ENCODE measurements at places on chromosomes 16 and 17.

- DNase-seq, result no peak
Measured at GRCh38 chr17:11642655-11643054, 44.4 kb downstream of the DNAH9 start.

- DNase-seq, result no peak
Measured at GRCh38 chr17:57539529-57540301, 205.4 kb downstream of the CCDC182 start.

DNA sequence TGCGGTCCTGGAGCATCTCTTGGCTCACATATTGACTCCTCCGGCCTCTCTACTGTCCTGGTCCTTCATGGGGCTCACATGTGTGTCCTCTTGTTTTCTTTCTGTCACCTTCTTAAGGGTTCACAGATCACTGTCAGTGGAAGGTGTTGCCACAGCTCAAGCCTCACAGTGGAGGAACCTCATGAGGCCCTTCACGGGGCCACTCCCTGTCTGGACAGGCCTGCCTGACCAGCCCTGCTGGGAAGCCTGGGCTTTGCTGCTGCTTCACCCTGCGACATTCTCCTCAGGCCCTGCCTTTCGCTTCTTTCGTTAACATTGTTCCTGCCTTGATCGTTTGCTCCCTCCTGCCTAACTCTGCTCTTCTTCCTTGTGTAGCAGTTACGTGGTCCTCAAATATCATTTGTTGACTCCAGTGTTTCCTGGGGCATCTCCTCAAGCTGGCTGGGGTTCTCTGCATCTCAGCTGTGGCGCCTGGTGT is 55.9 kb downstream of the WDR45B start:
- no peak for DNase-seq

DNA sequence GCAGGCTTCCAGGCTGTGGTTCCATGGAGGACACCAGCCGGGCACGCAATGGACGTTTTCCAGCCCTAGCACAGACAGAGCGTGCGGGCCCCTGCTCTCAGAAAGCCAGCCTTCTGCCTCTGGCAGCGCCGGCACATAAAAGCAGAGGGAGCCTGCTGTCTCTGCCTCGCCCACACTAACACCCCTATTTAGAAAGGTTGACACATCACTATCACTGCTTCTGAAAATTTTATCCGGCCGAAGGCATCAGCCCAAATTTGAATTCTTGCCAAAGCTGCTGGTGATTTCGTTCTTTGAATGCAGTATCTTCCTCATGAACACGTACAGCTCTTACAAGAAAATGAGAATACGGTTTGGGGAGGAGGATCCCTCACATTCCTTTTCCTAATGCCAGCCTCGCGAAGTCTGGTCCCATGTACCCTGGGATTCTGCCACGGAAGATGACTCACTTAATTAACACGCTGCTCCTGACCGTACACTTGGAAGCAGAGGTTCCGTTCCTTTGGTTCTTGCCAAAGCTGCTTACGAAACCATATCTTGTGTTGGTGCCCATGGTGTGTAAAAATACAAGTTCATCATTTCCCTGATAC is 1.3 kb upstream of the RAB11FIP3 start:
- DNase-seq, result no peak

GRCh38 chr16:53784291-53784690 is 80.3 kb downstream of the FTO start:
- no peak for DNase-seq

GRCh38 chr17:78731904-78732303 is 50.2 kb downstream of the CYTH1 start:
- no peak for DNase-seq

GRCh38 chr16:4988647-4989046 is 30.5 kb downstream of the SEC14L5 start:
- no peak for DNase-seq

- DNase-seq, result no peak
Measured at GRCh38 chr17:1089915-1090314, 89.9 kb downstream of the ABR start.

GRCh38 chr16:20181416-20181815 is 107.7 kb upstream of the GPR139 start:
- DNase-seq, result no peak

GRCh38 chr17:4948931-4949320 is 596 bp upstream of the PFN1 start:
- DNase-seq, result peak; percentile 90

DNA sequence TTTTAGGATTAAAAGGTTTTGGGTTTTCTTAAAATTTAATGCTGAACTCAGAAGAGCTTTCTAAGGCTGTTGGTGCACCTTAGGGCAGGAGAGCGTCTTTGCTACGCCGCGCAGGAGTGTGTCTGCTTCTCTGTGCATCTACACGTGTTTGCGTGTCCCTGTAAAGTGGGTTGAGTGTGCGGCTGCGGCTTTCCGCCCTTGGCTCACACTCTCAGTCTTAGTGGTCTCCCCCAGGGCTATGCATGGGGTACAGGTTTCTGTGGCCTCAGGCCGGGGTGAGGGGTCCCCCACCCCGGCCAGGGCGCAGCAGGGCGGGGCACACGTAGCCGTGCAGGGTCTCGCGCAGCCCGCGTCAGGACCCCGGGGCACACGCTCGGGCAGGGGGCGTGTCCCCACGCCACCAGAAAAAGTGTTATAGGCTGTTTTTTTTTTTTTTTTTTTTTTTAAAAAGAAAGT is 727 bp upstream of the TENT4B start:
- no peak for DNase-seq

DNA sequence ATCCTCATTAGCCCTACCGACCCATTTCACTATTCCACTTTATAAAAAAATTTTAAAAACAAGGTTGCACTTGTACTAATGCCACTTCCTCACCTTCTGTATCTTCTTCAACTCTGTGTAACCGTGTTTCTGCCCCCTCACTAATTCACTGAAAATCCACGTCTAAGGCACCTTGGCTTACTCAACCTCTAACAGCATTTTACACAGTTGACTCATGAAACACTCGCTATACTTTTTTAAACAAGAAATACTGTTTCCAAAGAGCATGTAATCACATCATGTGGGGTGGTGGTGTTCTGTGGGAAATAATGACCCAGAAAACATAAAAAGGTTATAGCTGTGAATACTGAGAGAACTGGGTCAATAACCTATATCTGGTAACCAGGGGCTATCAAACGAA is 79.9 kb downstream of the NCOR1 start:
- no peak for DNase-seq

DNA sequence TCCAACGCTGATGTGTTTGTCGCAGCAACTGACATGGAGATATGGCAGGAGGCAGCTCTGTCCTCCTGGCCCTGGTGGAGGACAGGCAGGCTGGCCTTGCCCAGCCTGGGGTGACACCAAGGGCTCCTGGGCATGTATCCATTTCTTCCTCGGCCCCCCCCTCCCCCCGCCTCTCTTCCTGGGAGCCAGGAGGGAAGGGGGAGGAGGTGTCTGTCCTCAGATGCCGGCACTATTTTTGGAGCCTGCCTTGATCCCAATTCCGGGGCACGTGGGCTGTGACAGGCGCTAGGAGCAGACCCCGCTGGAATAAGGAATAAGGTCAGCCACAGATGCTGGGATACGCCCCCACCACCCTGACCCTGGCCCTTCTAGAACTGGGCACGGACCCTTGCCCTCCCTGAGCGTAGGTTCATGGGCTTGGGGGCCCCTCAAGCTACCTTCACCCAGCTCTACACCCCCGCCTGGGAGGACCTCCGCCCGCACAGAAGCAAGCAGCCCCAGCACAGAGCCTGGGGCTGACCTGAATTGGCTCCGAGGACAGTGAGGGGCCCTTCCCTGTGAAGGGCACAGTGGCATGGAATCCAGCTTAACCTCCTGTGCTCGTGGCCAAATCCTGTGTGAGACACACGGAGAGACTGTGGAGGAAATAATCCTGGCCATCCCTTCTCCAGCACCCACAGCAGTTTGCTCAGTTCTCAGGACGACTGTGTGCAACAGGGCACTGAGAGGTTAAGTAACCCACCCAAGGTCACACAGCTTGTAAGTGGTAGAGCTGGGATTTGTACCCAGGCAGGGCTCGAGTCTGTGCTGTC is 24.1 kb downstream of the SEC14L5 start:
- DNase-seq, result no peak

DNA sequence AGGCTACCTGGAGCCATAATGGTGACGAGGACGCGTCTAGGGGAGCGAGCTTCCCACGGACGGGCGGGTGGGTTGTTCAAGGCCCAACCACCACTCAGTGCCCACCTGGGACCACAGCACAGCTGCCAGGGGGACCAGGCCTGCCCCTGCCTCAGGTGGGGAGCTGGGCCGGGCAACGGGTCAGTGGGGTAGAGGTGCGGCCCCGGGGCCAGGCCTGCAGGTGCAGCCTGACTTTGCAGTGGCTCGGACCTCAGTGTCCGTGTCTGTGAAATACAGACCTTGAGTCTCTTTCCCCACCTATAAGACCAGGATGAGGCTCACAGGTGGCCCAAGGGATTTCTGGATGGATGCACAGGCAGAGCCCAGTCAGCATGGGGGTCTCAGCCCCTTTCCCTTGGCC is 43.3 kb downstream of the ACTG1 start:
- DNase-seq, result no peak

- DNase-seq, result no peak
Measured at GRCh38 chr17:602436-602835, 112.2 kb downstream of the VPS53 start.

GRCh38 chr16:60060731-60061130 is 1326.6 kb upstream of the GOT2 start:
- no peak for DNase-seq

- no peak for DNase-seq
Measured at GRCh38 chr17:2017274-2017941, 7.7 kb downstream of the RTN4RL1 start.

- peak; percentile 69 for DNase-seq
Measured at GRCh38 chr17:21214777-21215541, 998 bp upstream of the TMEM11 start.

- DNase-seq, result peak; percentile 80
Measured at GRCh38 chr17:76995387-76996105, 127.3 kb downstream of the MGAT5B start.

GRCh38 chr17:77690271-77691161 is 268.0 kb upstream of the TNRC6C start:
- peak; percentile 25 for DNase-seq

DNA sequence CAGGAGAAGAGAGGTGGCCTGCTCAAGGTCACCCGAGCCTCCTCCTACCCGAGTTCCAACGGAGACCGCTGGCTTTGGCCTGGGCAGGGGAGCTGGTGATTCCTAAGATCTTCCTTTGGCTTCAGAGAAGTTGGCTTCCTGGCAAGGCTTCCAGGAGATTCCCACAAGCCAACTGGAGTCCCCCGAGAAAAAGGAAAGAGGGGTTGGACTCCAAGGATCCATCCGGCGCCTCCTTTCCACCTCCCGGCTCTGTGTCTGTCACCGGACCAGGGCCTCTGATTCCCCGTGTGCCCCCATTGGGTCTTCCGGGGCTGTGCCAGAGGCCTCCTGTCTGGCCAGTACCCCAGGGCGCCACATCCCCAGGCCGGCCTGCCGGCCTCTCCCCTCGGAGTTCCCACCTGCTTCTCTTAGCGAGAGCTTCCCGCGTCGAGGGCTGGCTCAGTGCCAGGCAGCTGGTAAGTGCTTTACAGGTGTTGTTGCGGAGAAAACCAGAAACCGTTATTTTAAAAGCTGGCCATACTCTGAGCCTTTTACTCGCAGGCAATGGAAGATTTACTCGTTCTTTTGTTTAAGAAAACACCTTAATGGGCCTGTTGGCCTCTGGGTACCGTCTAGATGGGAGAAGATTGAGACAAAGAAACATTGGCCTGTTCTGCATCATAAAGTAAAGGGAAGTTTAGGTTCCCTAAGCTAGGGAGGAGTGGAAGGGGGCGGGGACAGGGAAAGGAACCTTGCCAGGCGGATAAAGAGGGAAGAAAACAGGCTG is 258.4 kb upstream of the SDK2 start:
- DNase-seq, result peak; percentile 72

DNA sequence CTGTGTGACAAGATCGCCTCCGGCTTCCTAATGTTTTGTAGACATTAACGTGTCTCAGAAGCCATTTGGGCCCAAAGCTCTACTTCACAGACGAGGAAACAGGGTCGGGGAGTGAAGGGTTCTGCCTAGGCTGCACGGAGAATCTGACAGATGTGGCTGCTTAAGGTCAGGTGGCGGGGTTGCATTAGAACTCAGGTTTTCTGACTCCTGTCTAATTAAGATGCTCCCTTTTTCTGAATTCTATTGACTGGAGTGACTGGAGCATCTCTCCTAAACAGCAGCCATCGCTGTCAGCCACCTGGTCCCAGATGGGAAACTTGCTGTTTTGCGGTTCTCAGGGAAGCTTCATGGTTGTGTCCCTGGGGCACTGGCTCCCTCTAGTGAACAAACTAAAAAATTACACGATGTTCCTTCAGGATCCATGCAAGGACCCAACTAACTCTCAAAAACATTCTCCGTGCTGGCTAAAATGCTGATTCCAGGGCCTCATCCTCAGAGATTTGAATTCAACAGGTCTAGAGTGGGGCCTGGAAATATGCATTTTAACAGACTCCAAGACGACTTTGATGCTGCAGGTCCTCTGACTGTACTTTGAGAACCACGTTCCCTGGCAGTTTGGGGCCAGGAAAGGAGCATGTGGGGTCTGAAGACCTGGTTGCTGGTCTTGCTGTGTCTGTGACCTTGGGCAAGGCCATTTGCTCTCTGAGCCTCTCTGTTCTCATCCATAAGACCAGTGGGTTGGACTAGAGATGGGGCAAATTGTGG is 117.4 kb downstream of the IRF8 start:
- DNase-seq, result peak; percentile 69

GRCh38 chr16:87094556-87094865 is 222.7 kb downstream of the C16orf95 start:
- DNase-seq, result no peak

DNA sequence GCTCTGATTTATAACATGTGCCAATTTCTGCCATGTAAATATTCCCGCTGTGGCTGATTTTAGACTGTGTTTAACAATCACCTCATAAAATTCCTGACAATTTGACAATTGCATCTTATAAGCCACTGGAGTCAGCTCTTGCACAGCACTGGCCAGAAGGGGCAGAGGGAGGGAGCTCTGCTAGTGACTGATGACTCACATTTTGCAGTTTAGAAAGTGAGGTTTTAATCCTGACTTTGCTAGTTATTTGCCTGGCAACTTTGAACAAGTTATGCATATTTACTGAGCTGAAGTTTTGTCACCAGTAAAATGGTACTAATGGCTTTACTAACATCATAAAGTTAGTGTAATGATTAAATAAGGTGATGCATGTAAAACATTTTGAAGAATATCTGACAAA is 452.3 kb downstream of the CNTNAP4 start:
- DNase-seq, result no peak

GRCh38 chr17:29682987-29683386 is 60.3 kb upstream of the CORO6 start:
- no peak for DNase-seq
